ENCODE measurements at places on chromosomes 11 and 22.

DNA sequence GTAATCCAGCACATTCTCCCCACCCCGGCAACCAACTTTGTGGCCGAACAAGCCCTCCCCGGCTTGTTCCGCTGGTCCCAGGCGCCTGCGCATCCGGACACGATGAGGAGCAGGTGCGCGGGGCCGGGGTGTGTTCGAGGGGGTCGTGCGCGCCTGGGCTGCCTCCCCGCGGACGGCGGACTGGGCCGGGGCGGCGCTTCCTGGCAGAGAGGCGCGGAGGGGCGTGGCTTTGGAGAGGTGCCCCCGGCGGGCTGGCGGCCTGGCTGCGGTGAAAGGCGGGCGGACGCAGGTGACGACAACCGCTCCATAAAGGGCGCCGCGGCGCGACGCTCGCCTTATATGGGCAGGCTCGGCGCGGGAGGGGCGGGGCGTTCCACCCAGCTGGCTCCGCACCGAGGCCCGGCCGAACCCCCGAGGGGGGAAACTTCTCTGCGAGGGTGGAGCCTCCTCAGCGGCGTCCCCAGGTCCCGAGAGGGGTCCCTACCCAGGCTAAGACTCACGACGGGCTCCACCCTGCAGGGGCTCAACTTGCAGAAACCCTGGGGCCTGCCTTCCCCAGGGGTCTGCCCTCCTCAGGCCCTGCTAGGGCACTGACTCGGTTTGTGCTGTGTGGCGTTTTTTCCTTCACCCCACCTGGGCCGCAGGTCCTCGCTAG is 26.4 kb downstream of the TXN2 start:
- DNase-seq, result peak; percentile 59

DNA sequence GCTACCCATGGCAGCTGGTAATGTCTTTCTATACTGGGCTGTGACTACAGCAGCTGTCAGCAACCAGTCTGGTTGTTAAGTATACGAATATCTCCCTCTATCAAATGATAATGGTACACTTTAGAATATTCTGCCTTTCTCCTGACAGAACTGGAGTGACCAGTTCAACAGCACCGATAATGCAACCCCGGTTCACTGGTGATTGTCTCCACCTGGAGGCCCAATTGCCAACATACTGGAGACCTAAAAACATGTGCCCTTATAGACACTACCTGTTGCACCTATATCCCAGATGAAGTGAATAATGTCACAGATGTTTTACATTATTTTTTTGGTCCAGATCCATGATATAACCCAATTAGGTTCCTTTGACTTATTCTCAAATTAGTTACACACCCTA is 21.1 kb downstream of the OR5P2 start:
- DNase-seq, result no peak

GRCh38 chr11:59117774-59118173 is 10.7 kb downstream of the FAM111B start:
- no peak for DNase-seq

DNA sequence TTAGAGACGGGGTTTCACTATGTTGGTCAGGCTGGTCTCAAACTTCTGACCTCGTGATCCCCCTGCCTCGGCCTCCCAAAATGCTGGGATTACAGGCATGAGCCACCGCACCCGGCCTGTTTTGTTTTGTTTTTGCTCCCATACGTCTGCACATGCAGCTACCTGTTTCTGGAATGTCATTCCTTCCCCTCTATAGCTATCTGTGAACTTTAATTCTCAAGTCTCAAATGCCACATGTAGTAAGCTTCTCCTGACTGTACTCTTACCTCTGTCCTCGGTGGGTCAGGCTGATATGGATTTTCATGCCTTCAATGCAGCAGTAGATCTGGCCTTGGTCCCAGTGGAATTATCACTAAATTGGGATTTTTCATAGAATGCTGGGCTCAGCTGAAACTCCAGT is 12.4 kb upstream of the SWAP70 start:
- DNase-seq, result no peak

GRCh38 chr11:3341298-3341697 is 37.6 kb downstream of the ZNF195 start:
- DNase-seq, result no peak

DNA sequence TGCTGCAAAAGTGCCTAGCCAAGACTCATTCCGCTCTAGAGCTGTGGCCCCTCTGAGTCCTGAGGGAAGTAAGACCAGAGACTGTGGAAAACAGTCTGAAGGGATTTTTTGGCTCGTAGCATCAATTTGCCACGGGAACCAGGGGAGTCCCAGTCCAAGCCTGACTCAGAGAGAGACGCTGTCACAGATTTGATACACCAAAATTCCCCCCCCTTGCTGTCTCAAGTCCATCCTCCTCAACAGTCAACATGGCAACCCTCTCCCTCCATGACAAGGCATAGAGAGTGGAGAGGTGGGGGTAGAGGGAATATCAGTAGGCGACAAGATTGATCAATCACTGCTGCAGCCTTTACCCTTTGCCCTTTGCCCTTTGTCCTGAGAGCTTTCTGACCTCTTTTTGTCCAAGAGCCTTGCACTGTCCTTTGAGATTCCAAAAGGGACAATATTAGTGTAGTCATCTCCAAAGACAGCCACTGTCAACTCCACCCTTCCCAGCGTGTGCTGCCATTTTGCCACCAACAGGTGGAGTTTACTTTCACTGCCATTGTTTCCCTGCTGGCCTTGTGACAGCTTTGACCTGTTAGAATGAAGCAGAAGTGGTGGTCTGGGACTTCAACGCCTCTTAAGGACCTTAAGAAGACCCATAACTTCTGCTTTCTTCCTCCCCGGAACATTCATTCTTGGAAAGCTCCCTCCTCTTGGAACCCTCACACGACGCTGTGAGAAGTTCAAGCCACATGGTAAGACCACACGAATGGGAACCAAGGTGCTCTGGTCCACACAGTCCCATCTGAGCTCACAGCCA is 7.3 kb downstream of the SLC15A3 start:
- DNase-seq, result no peak

DNA sequence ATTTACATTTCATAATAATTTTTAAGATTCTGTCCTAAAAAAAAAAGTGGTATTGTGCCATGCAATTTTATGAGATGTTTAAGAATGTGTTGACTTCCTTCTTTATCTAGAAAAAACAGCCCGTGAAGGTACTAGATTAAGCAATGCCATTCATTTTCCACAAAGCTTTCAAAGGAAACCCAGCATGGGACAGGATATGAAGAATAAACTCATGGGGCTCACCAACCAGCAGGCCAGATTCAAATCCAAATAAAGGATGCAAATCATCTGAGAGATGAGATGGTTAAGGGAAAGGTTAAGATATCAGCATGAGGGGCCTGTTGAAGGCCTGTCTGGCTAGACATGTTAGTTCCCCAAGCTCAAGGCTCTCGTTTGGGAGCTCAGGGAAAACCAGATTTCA is 199.1 kb downstream of the SWAP70 start:
- no peak for DNase-seq

GRCh38 chr22:42368379-42369249 is 63.6 kb downstream of the NFAM1 start:
- no peak for DNase-seq

DNA sequence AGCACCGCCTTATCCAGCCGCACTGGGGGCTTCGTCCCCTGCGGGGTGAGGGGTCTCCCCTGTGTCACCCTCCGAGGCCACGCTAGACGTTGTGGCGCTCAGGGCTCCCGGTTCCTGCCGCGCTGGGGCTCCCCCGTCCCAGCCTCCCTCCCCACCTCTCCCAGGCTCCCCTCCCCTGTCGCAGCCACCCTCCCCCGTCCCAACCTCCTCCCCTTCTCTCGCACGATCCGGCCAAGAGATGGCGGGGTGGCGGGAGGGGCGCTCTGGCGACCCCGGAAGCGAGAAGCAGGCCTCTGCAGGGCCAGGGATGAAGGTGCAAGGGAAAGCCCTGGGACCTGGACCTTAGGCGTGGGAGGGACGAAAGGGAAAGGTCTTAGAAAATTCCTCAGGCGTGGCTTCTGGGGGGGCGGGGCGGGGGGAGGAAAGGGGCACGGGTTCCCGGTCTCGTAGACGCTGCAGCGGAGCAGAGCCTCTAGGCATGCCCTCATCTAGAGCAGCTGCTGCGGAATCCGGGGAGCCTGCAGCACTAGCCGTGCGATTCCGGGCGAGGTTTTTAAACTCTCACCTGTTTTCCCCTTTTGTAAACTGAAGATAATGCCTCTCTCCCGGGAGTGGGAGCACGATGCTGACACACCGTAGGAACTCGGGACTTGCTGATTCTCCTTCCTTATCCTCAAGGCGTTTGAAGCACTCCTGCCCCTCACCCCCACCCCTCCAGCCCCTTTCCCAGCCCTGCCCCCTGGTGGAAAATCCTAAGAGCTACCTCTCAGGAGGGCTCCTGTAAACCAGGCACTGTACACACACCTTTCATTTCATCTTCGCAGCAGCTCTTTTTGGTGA is 14.4 kb downstream of the KCNJ5 start:
- DNase-seq, result no peak

DNA sequence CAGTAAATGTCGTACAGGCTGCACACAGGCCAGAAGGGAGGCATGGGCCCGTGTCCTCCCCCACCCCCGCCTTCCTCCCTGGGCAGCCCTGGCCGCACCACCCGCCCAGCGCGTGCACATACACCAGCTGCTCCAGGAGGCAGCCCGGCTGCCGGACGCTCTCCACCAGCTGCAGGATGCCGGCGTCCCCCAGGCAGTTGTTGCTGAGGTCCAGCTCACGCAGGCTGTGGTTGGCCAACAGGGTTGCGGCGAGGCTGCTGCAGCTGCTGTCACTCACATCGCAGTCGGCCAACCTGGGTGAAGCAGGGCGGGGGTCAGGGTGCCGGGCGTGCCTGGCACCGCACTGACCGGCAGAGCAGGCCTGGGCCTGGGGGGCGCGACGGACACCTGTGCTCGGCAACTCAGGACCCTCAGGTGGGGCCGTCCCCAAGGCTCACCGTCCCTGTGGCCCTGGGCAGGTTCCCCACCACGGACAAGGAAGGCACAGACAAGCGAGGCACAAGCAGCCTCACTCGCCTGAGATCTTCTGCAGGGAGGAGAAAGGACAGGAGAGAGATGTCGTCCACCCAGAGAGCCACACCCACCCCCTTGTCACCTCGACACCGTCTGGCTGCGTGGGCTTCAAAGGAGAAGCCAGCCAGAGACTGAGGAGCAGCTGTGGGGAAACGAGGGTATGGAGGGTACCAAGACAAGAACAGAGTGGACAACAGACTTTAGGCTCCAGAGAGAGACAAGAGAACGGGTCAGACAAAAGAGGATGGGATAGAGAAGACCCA is 12.1 kb downstream of the RNH1 start:
- DNase-seq, result no peak

- no peak for DNase-seq
Observed at GRCh38 chr22:44823396-44823795, 71.0 kb downstream of the ARHGAP8 start.

- DNase-seq, result no peak
Observed at GRCh38 chr11:72348250-72348649, 86.1 kb downstream of the CLPB start.

GRCh38 chr11:45105984-45106375 is 40.5 kb upstream of the PRDM11 start:
- DNase-seq, result no peak

GRCh38 chr11:84144531-84144930 is 858.4 kb upstream of the CCDC90B start:
- no peak for DNase-seq

- DNase-seq, result no peak
Observed at GRCh38 chr22:49671331-49672013, 156.2 kb downstream of the BRD1 start.

GRCh38 chr11:66659763-66660162 is 17.9 kb downstream of the RBM4B start:
- no peak for DNase-seq

DNA sequence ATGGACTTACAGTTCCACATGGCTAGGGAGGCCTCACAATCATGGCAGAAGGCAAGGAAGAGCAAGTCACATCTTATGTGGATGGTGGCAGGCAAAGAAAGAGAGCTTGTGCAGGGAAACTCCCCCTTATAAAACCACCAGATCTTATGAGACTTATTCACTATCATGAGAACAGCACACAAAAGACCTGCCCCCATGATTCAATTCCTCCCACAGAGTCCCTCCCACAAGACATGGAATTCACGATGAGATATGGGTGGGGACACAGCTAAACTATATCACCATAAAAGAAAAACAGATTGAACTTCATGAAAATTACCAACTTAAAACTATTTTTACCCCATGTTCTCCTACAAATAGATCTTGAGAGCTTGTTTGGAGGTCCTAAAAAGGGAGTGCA is 19.6 kb downstream of the ENTHD1 start:
- no peak for DNase-seq

DNA sequence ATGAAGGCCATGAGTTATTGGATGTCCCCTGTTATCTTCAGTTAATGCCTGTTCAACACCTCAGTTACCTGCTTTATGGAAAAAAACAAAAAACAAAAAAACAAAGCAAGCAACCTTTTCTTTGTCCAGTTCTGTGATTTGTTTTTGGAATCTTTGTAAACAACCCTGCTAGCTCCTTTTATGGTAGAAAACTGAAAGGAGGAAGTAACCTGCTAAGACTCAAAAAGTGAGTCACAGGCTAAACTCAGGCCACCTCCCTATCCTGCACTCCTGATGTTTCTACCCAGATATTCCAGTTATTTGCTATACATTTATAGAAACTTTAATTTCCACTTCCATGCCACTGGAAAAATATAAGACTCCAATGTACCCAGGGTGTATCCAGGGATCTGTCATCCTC is 20.6 kb upstream of the TLCD5 start:
- no peak for DNase-seq

GRCh38 chr11:32374261-32374711 is 61.1 kb downstream of the WT1 start:
- DNase-seq, result no peak

GRCh38 chr11:125397421-125397820 is 98.6 kb downstream of the FEZ1 start:
- DNase-seq, result no peak

- no peak for DNase-seq
Observed at GRCh38 chr22:31893460-31893859, 50.9 kb upstream of the YWHAH start.

DNA sequence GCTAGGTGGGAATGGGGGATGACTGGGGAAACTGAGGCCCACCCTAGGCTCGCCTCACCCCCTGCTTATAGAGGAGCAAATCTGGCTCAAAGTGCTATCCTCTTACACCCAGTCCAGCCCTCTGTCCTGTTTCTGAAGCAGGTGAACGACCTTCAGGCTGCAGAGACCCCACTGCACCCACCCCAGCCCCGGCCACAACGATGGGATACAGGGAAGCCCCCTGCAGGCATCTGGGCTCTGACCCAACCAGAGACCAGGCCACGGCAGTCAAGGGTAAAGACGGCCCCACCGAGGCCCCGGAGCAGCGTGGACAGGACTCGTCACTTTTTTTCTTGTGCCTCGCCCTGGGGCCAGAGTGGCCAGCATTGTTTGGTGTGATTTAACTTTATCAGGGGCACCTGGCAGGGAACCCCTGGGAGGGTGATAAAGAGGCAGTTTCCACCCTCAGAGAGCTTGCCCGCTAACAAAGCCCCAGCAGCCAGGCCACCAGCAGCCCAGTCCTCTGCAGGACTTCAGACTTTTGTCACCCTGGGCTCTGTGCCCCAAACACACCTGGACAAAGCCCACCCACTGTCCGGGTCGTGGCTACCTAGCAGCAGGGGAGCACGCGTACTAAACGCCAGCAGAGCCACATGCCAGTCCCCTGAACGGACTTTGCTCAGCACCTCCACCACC is 612.6 kb downstream of the TBC1D22A start:
- DNase-seq, result no peak

GRCh38 chr11:42974510-42975179 is 337.2 kb upstream of the API5 start:
- no peak for DNase-seq

All from esophagus squamous epithelium (tissue), 5 donors.